ENCODE measurements at places on chromosomes 2 and 18. TPM values are rescaled to one million over a fixed set of nuclear protein-coding genes. Genes with fewer than 3 reads are reported as not detected.

Gene RNF144A
- total RNA-seq: 23.2 TPM

Gene IL1B
- not detected for total RNA-seq

Gene MRPS9
- total RNA-seq: 43.8 TPM

Gene UGT1A4
- not detected for total RNA-seq

Gene CIB4
- not detected for total RNA-seq

Gene RTP5
- total RNA-seq: not detected

Gene FBXO36
- 5.7 TPM for total RNA-seq

Gene STK36
- total RNA-seq: 35.7 TPM

Gene CCDC102B
- total RNA-seq: 8.2 TPM

- DNase-seq: peak; percentile 51
- peaks cover 7% of the 10 kb centered on the region for H3K4me1 ChIP-seq
- H3K27me3 ChIP-seq: peaks cover 49% of the 10 kb centered on the region
- H3K36me3 ChIP-seq: no peaks in the 10 kb centered on the region
Measured at GRCh38 chr18:52343138-52343537, 3.1 kb downstream of the DCC start.

DNA sequence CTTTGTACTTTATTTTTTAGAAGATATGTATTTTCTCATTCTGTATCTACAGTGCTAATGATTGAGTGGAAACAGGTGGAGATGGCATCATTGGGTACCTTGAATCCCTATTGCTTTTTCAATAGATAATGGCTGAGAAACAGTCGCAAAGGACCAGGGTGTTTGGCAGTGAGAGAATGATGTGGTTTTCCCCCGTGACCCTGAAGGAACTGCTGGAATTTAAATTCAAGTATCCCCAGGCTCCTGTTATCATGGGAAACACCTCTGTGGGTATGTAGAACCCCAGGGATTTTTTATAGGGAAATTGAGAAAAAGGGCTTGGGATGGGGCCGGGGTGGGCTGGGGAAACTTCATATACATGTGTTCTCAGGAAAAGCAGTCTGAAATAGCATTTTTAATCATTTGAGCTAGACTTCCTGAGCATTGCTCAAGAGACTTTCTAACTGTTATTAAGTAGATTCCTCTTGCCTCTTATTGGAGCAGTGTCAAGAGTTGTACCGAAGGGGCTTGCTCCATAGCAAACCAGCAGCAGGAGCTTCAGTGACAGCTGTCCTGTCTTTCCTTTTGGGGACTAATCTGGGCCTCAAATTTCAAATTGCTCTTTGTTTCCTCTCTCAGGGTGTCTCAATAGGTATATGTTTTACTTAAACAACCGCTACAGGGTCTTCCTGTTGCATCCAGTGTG is 18.9 kb downstream of the AOX1 start:
- H3K4me3 ChIP-seq: no peak overlapping the region
- peak; percentile 69 for DNase-seq
- no peaks in the 10 kb centered on the region for H3K27me3 ChIP-seq
- no peaks in the 10 kb centered on the region for H3K4me1 ChIP-seq

DNA sequence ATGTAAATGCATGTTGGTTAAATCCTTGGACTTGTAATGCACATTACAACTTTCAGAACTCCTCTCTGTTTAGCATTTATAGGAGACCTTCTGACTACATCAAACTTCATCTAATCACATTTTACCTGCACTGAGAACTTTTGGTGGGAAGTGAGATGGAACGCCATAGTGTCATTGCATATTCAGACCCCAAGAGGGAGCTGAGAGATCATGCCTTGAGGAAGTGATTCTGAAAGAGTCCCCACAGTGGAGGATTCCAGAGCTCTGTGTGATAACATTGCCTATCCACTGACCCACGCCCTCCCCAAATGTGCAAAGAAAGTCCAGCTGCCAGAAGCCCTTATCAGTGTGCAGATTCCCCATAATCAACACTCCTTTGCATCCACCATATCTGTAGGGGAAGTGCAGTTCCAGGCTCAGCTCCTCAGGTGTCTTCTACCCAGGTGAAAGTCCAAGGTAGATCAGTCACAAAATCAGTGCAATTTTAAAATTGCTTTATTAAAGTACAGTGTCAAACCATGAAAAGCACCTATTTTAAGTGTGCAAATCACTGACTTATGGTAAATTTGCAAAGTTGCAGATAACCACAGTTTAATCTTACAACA is 212.4 kb downstream of the RPIA start:
- no peaks in the 10 kb centered on the region for H3K27me3 ChIP-seq
- H3K36me3 ChIP-seq: no peaks in the 10 kb centered on the region
- no peak overlapping the region for H3K27ac ChIP-seq
- no peak overlapping the region for H3K4me3 ChIP-seq
- peak; percentile 43 for DNase-seq
- no peaks in the 10 kb centered on the region for H3K4me1 ChIP-seq

DNA sequence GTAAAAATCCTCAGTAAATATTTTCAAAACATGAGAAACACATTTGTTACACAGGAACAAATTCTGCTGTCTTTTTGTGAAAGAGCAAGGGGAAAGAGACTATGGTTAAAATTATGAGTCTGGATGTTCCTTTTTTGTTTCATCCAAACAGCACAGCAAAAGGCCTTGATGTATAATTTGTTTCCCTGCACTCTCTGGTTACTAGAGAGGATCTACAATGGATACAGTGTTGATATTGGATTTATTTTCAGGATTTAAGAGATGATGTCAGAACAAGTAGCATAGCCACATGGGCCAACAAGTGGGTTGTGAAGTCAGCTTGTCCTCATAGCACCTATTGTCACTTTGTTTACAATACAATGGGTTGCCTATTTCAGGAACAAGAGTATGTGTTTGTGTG is 11.3 kb upstream of the ERBB4 start:
- peak overlapping the region; percentile 15 for H3K27ac ChIP-seq
- no peak for DNase-seq
- no peaks in the 10 kb centered on the region for H3K36me3 ChIP-seq
- no peaks in the 10 kb centered on the region for H3K27me3 ChIP-seq
- peaks cover 21% of the 10 kb centered on the region for H3K4me1 ChIP-seq
- H3K4me3 ChIP-seq: no peak overlapping the region

DNA sequence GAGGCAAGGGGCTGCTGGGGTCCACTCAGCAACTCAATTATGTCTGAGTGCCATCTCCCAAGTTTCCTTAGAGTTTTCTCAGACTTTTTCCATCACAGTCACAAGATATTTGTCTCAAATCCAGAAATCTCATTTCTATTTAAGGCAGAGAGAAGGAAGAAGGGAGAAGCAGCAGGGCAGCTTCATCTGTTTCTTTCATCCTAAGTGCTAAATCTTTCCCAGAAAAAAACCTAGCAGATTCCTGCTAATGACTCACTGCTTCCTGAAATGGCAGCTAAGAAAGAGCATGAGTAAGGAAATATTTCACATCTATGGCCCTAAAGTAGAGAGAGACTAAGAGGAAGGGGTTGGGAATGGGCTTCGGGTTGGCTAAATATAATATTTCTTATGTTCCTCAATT is 88.0 kb downstream of the KYNU start:
- H3K27me3 ChIP-seq: no peaks in the 10 kb centered on the region
- H3K36me3 ChIP-seq: no peaks in the 10 kb centered on the region

- H3K27ac ChIP-seq: no peak overlapping the region
- H3K27me3 ChIP-seq: no peaks in the 10 kb centered on the region
- no peaks in the 10 kb centered on the region for H3K4me1 ChIP-seq
- H3K36me3 ChIP-seq: no peaks in the 10 kb centered on the region
- no peak for DNase-seq
Measured at GRCh38 chr2:60292242-60292641, 261.2 kb downstream of the BCL11A start.

DNA sequence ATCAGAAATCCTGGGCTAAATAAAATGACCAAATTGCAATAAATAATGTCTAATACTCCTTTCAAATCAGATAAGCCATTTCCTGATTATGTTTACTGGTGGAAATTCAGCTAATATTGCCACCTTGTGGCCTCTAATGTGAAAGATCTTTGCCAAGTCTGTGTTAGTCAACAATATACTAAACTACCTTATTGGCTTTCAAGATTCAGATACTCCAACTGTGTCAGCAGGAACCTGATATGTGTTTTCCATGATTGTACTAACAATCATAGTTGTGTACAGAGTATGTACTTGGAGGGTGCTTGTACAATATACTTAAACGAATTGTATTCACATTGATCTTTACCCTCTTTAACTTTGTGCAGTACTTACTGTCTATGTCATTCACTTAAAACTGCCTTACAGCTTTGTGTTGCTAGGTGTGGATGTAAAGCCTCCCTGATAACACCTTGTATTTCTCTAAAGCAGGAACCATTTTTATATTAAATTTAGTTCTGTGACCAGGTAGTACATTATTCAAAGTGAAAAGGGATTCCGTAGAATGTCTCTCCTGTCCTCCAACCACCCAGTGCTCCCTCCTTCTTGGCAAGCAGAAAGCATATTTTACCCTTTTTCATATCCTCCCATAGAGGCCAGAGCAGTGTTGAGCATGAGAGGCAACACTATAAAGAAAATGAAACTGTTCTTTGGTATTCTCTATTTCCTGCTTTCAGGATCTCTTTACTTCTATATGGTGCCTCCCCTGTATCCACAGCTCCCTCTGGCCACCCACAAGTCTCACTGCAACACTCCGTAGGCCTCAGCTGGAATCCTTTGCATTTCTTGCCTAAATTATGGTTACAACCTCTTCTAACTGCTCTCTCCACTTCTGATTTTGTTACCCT is 75.2 kb upstream of the C2orf15 start:
- H3K27me3 ChIP-seq: peaks cover 43% of the 10 kb centered on the region
- peak; percentile 73 for DNase-seq
- H3K4me3 ChIP-seq: no peak overlapping the region

- no peak overlapping the region for H3K4me3 ChIP-seq
- H3K4me1 ChIP-seq: peaks cover 5% of the 10 kb centered on the region
- peaks cover 13% of the 10 kb centered on the region for H3K36me3 ChIP-seq
- peak; percentile 93 for DNase-seq
Measured at GRCh38 chr2:69917852-69918251, 2.9 kb downstream of the MXD1 start.

DNA sequence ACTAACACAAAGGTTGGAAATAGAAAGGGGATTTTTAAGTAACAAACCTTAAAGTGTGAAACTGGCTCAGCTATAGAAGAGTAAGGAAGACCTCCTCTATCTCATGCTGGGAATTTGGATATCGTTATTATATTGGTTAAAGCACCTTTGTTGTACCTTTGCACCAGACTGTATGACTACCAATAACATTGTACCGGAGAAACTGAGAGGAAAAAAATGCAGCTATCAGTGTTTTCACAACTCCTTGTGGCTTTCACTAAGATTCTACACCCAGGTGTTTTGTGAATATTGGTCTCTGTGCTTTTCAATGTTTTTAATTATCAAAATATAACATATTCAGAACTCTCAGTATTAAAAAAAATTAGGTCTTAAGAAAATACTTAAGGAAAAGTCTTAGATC is 48.7 kb downstream of the DTNB start:
- H3K4me3 ChIP-seq: no peak overlapping the region
- no peaks in the 10 kb centered on the region for H3K27me3 ChIP-seq
- H3K36me3 ChIP-seq: peaks cover 10% of the 10 kb centered on the region

- peaks cover 13% of the 10 kb centered on the region for H3K4me1 ChIP-seq
- no peaks in the 10 kb centered on the region for H3K36me3 ChIP-seq
- H3K4me3 ChIP-seq: peak overlapping the region; percentile 76
Measured at GRCh38 chr2:202378662-202379358, 2.7 kb downstream of the BMPR2 start.

DNA sequence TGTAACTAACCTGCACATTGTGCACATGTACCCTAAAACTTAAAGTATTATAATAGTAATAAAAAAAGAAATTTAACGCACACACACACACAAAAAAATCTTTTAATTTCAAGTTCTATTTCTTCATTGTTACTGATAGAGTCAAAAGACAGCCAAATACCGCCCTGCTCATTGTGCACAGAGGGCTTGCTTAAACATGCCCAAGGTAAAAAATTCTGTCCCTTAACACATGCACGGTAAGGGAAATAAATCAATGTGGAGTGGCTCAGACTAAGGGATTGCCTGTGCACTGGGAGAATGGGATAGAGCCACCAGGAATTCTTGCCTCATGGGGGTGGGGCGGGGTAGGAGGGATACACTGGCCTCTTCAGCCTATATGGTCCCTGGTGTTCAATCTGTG is 468.0 kb downstream of the NUP35 start:
- no peaks in the 10 kb centered on the region for H3K4me1 ChIP-seq
- no peak for DNase-seq
- H3K36me3 ChIP-seq: no peaks in the 10 kb centered on the region
- H3K27ac ChIP-seq: no peak overlapping the region
- no peak overlapping the region for H3K4me3 ChIP-seq

GRCh38 chr2:238123991-238124470 is 14.4 kb upstream of the KLHL30 start:
- no peak for DNase-seq
- H3K4me3 ChIP-seq: no peak overlapping the region
- H3K36me3 ChIP-seq: no peaks in the 10 kb centered on the region
- H3K27ac ChIP-seq: no peak overlapping the region

DNA sequence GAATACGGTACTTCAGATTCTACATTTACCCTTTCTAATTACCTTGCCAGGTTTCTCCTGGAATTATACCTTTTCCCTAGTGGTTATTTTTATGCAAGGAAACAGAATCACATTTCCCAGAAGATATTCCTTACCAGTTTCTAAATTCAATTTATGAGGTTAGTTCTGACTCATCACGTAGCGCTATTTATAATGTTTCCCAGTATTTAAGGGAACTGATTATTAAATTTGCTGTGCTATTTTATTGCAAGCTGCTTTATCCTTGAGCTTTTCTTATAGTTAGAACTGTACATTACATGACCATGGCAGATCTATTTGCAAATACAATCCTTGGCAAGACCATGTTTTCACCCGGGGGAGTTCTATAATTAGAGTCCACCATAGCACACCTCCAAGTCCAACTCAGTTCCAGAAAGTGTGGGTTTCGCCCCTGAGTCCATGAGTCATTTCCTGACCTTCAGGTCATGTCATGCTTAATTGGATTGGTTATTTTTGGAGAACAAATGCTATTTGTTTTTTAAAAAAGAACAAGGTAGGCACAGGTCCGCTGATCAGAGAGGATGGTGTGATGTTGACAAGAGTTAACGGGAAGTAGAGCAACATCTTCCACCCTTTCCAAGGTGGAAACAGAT is 126.6 kb downstream of the ZNF532 start:
- H3K36me3 ChIP-seq: no peaks in the 10 kb centered on the region
- no peaks in the 10 kb centered on the region for H3K27me3 ChIP-seq
- DNase-seq: no peak
- no peak overlapping the region for H3K27ac ChIP-seq

DNA sequence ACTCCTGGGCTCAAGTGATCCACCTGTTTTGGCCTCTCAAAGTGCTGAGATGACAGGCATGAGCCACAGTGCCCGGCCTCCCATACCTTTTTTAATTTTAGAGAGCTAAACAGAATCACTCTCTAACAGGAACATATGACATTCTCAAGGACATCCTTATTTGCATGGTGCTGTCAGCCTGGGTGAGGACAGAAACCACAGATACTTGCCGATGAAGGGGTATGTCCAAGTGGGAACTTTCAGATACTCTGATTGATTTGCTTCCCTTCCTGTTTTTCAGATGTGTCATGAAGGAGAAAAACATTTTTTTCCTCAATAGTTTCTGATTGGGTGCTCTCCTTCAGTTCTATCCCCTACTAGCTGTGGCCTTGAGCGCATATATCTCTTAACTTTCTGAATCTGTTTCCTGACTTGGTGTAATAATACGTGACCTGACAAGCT is 49.6 kb downstream of the MYO3B start:
- peaks cover 9% of the 10 kb centered on the region for H3K27me3 ChIP-seq
- DNase-seq: no peak
- peaks cover 13% of the 10 kb centered on the region for H3K4me1 ChIP-seq
- H3K36me3 ChIP-seq: no peaks in the 10 kb centered on the region

All from cardiac muscle cell (in vitro differentiated cells and primary cell).